Suppressor macrophage treated with lipopolysaccharide for 1 hour (primary cell): ENCODE measurements at places on chromosomes 7 and 10.

- no peak for DNase-seq
Observed at GRCh38 chr7:130649004-130649790, 19.4 kb downstream of the COPG2 start.

DNA sequence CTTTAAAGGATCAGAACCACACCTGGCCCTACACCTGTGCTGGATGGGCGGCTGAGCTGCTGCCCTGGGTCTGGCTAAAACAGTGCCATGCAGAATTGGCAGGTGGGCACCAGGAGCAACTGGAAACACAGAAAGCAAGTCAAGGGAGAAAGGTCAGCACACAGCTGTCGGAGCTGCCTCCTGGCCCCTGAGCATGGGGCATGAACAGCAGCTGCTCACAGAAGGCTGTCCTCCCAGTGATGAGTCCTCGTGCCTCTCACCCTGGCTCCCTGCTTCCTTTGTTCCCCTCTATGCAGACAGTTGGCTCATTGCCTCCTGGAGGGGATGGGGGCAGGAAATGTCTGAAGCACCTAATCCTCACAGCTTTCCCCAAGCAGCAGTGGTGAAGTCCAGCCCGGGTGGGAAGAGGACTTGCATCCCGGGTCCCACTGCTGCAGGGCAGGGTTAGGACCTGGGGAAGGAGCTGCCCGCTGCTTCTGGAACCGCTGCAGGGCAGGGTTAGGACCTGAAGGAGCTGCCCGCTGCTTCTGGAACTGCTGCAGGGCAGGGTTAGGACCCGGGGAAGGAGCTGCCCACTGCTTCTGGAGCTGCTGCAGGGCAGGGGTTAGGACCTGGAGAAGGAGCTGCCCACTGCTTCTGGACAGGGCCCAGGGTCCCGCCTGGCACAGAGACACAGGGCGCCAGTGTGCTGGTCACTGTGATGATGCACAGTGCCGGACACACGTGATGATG is 37.3 kb downstream of the VIPR2 start:
- DNase-seq = no peak

DNA sequence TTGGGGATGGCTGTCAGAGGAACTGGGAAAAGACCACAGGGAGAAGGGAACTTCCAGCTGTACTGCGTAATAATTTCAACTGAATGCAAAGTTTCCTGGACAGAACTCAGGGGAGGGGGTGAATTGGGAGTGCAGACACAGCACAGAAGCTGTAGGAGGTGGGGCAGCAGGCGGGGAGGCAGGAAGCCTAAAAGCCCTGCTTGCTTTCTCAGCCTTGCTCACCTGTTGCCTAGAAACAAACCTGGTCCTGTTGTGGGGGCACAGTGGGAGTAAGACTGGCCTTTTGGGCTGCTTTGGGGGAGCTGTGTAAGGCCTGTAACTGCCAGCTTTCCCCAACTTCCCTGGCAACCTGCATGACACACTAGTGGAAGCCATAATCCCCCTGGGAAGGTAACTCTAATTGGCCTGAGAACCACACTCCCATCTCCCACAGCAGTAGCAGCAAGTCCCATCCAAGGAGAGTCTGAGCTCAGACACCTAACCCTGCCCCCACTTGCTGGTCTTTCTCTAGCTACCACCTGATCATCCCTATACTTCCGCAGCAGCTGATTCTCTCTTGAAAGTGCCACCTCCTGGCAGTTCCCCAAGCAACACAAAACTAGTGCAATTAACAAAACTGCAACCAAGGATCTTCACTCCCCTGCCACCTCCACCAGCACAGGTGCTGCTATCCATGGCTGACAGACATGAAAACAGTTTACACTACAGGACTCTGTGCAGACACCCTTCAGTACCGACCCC is 1239.3 kb downstream of the SORCS1 start:
- DNase-seq = no peak

- DNase-seq = peak; percentile 35
Observed at GRCh38 chr7:80078159-80078731, 56.4 kb upstream of the GNAI1 start.

GRCh38 chr10:77713521-77714280 is 76.1 kb upstream of the KCNMA1 start:
- DNase-seq = no peak

- no peak for DNase-seq
Observed at GRCh38 chr10:11668847-11669610, 57.6 kb upstream of the USP6NL start.
